ENCODE measurements at places on chromosomes 7 and 10. TPM values are rescaled to one million over a fixed set of nuclear protein-coding genes. Genes with fewer than 3 reads are reported as not detected.
A peak's percentile ranks its signal among the peaks of the same experiment; 100 is the strongest.

RHOBTB1 gene
- polyA plus RNA-seq: 9.6 TPM

- DNase-seq: no peak
Measured at GRCh38 chr7:3558400-3558799, 257.3 kb downstream of the SDK1 start.

PLEKHS1 gene
- polyA plus RNA-seq: not detected

- peak; percentile 17 for DNase-seq
Measured at GRCh38 chr7:40507166-40507565, 372.4 kb downstream of the SUGCT start.

GRCh38 chr10:4234661-4235060, 449.7 kb upstream of the KLF6 start:
- no peak for DNase-seq

DNA sequence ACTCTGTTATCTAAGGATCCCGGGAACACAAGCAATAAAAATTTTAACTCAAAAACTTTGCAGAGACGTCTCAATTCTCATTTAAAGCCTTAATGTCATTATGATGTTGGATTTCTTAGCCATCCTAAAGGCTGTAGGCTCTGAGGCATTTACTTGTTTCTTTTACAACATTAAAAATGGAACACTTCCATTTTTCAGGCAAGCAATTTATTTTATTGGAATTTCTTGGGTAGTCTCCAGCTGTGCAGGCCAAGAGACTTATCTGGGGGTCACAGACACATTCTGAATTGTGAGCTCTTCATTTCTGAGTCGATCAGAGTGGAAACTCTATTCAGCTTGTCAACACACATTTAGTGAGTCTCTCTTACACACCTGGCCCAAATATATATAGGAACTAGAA, 48.0 kb upstream of the KIF5B start:
- DNase-seq: no peak

DNA sequence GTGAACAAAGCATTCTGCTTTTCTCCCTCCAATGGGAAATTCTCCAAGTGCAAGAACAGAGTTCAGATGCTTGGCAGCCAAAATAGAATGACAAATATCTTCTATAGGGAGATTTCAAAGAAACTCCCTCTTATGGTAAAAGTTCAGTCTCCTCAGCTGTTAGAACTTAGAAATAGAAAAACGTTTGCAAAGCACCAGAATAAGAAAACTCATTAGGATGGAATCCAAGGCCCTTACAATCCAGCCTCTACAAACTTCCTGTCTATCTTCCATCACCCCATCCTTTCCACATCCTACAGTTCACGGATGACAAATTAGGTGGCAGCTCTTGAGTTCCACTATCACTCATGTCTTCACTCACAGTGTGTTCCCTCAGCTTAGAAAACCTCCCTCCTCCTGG, 25.7 kb downstream of the FAM13C start:
- DNase-seq: peak; percentile 58

GRCh38 chr7:47611045-47611511, 29.2 kb upstream of the TNS3 start:
- DNase-seq: no peak

All from GM23248 (cell line).